ENCODE measurements at places on chromosomes 12 and 14. TPM values are rescaled to one million over a fixed set of nuclear protein-coding genes. Genes with fewer than 3 reads are reported as not detected.

- DNase-seq, result no peak
Measured at GRCh38 chr12:71159264-71159663, 1.5 kb upstream of the TSPAN8 start.

GRCh38 chr12:132415327-132416120 lies 74.4 kb upstream of the FBRSL1 start:
- no peak for DNase-seq

DNA sequence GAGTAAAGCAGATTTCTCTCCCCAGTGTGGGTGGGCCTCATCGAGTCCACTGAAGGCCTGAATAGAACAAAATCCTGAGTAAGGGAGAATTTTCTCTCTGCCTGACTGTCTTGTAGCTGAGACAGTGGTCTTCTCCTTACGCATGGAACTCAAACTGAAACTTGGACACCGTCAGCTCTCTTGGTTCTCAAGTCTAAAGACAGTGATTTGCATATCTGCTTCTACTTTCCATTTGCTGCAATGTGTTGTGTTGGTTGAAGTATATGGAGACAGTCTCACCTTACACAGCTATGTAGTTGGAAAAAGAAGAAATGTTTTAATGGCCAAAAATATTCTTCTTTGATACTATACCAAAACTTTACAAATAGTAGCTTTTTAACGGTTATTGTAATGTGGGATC lies 160.2 kb upstream of the LMNTD1 start:
- no peak for DNase-seq

DNA sequence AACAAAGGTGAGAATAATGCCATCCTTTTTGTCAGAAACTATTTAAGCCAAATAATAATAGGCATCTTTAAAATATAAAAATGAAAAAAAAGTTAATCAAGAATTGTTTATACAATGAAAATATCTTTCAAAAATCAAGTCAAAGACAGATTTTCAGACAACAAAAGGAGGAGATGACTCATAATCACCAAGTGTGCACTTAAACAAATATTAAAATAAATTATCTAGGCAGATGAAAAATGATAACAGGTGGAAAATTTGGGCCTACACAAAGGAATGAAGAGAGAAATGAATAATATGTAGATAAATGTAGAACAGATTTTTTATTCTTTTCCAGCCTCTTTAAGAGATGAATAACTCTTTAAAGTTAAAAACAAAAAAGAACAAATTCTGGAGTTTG lies 250.0 kb upstream of the PLEKHG7 start:
- DNase-seq, result no peak

C12orf54 gene
- total RNA-seq, result not detected

GRCh38 chr14:92600318-92601053 lies 86.9 kb downstream of the RIN3 start:
- DNase-seq, result no peak

Measured in naive thymus-derived CD8-positive, alpha-beta T cell (primary cell).